ENCODE measurements at places on chromosomes 3 and 15.

DNA sequence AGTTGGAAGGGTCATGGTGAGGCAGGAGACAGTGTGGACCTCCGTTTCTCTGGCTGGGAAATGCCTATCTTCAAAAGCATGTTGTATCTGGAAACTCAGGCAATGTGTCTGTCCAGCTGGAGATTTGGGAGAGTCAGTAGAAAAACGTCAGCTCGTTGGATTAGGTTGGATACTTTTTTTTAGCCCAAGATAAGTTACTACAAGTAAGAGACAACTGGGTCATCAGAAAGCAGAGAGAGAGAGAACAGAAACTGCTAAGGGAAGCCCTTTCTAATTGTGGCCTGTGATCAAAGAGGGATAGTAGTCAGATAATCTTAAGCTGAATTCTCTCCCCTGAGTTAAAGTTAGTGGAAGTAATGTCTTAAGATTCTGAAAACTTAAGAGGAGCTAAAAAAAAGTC is 78.9 kb upstream of the ZNF280D start:
- no peak for DNase-seq

DNA sequence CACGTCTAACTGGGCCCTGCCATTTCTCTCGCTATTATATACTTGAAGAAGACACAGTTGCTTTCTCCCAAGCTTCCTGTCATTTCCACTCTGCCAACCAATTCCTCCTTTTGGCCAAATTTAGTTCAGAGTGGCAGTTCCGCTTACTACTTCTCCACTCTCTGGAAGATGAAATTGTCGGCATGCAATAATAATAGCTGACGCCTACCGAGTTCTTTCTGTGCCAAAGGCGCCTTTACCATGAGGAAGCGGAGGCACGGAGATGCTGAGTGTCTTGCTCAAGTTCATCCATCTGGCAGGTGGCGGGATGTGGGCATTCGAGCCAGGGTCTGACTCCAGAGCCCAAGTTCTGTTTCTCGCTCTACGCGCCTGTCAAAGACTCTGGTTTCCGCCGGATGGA is 14.6 kb upstream of the NRROS start:
- no peak for DNase-seq

DNA sequence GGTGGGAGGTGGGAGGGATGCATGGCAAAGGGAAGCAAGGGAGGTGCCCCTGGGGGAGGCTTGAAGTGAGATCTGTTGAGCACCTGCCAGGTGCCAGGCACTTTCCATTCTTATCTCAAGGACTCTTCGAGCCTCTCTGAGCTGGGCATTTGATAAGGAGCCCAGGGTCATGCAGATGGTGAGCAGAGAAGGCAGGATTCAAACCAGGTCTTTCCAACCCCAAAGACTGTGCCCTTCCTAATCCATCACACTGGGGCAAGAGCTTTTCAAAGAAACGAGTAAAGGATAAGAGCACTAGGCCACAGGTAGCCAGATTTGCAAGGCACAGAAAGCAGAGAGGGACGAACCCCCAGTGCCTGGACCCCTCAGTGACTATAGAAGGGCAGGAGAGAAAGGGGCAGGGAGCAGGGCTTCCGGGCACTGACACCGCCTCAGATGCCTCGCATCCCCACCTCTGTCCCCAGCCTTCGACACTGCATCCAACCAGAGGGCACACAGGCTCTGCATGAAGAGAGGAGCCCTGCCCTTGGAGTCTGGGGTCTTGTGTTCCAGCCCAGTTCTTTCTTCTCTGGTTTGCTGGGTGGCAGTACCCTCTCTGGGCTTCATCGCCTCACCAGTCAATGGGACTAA is 21.0 kb downstream of the IGDCC4 start:
- no peak for DNase-seq

- no peak for DNase-seq
These were observed 44.2 kb upstream of the RPL32 start for GRCh38 chr3:12885583-12885930.

DNA sequence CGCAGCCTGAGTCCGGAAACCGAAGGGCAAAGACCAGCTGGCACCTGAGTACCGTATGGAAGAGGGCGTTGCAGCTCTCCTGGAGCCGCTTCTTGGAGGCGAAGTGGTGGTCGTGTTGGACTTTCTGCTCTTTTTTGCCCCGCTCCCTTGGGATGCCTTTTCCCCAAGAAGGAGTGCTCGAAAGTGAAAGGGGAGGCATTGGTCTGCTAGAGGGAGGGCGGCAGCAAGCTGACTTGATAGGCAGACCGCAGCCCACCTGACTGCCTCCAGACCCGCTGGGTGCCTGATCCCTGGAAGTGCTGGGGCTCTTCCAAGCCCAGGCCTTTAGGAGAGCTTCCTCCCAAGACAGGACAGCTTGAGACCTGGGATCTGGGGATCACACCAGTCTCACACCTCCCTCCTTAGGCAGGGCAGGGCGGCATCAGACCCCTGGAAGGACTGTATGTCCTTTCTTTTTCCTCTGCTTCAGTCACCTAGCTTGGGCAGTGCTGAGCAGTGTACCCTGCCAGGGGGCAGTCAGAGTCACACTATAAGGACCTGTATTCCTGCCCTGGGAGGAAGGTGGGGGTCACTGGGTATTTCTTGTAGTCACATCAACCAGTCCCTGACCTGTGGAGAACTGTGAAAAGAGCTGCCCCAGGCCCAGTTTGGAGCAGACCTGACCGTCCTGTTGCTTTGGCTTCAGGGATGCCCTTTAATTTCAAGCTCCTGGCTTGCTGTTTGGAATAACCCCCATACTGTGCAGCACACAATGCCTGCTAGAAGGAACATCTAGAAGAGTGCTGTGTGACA is 2.1 kb downstream of the ACVR2B start:
- no peak for DNase-seq

DNA sequence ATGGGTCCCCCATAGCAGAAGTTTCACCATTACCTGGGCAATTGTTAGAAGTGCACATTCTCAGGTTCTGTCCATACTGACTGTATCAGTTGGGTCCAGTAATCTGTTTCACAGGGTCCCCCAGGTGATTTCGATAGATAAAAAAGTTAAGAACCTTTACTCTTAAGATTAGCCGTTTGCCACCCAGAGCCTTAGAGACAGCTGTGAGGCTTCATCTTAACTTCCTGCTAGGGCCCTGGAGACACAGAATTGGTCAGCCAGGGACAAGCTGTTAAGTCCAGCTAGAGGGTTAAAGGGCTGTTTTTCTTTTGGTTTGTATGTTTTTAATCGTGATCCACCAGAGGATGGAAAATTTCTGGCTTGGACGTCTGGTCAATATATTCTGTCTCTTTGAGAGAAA is 6.7 kb downstream of the FAM162A start:
- no peak for DNase-seq

GRCh38 chr3:54167999-54168398 is 45.6 kb downstream of the CACNA2D3 start:
- DNase-seq: no peak

DNA sequence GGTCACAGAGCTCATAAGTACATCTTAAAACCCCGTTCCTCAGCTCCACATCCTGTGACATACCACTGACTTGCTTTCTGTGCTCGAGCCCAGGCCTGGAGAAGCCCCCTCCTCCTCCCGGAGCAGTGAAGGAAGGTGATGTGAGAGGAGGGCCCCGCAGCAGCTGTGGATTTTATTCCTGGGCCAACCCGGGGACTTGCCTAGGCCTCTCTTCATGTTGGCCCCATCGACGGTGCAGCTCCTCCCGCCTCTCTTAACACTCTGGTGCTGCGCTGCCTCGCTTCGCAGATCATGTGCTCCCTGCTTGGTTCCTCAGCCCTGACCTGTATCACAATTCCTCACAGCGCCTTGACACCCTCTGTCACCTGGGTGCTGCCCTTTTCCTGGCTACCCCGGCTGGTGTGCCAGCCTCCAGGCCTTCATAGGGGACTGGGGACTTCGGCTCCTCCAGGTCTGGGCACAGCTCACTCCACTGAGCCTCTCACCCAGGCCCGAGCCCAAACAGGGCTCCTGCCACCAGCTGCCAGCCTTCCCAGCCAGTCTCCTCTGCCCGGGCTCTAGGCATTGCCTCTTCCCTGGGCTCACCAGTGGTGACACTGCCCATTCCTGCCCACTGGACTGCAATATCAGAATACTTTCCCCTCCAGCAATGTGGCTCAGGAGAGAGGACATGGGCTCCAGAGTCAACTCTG is 21.5 kb downstream of the MAGEF1 start:
- no peak for DNase-seq
